ENCODE measurements at places on chromosomes 3 and 15.

GRCh38 chr3:183443395-183444385 is 15.3 kb upstream of the MCF2L2 start:
- DNase-seq, result no peak

DNA sequence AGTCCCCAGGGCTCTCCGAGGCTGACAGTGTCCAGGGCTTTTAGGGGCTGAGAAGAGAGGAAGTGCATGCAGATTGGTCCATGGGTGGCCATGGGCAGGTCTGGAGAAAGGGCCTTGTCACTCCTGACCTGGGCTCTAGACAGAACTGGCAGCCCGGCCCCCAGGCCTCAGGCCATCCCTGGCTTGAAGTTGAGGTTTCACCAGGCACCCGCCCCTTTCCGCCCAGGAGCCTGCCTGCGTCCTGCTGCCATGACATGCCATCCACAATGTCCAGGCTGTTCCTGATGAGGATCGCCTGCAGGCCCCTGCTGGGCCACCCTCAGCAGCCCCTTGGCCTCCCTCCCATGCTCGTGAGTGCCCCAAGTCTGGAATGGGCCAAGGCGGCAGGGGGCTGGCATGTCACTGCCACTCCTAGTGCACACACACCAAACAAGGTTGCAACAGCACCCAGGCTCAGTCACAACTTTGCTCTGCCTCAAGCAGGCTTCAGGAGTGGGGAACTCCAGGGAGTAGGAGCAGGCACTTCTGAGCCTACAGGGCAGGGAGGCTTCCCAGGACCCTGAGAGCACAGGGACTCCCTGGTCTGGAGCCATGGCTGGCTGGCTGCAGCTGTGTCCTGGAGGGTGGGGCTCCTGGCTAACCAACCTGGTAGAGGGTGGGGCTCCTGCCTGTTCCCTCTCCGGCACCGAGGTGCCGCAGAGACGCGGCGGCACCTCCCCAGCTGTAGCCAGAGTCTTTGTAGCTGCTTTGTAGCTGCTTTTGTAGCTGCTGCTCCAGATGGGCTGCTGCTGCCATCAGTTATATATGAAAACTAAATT is 1457.1 kb upstream of the GBE1 start:
- no peak for DNase-seq

- DNase-seq, result no peak
Observed at GRCh38 chr3:6516143-6516542, 344.8 kb upstream of the GRM7 start.

DNA sequence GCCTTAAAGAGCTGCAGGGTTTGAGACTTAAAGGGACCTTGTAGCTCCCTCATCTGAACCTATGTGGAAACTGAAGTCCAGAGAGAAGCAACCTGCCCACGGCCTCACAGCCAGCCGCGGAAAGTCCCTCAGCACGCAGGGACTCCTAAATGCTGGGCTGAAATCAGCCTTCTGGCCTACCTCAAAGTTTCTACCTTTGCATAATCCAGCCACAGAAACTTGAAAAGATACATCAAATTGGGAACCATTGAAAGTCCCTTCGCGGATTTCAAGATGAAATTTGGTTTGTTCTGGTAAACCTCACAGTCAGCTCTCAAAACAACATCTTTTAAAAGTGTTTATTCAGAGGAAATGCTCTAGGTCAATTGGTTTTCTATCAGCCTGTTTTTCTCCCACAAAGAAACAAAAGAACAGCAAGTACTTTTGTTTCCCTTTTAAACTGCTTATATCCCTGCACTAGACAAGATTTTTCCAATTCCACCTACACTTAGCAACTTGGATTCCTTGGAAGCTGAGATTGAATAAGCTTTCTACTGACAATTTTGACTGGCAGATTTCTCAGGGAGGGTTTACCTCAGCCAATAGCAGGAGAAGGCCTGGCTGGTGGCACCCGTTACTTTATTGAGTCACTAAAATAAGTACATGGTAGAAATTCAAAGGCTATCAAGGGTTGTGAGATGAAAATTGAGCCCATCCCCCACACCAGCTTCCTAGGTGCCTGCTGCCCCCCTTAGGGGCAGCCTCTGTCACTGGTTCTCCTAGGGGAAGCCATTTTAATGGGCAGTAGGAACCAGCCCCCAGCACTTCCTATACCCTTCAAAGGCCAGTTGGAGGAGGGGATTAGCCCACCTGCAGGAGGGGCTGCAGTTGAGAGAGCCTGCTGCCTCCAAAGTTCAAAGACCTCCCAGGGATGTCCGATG is 171.2 kb downstream of the ADAMTS17 start:
- no peak for DNase-seq

DNA sequence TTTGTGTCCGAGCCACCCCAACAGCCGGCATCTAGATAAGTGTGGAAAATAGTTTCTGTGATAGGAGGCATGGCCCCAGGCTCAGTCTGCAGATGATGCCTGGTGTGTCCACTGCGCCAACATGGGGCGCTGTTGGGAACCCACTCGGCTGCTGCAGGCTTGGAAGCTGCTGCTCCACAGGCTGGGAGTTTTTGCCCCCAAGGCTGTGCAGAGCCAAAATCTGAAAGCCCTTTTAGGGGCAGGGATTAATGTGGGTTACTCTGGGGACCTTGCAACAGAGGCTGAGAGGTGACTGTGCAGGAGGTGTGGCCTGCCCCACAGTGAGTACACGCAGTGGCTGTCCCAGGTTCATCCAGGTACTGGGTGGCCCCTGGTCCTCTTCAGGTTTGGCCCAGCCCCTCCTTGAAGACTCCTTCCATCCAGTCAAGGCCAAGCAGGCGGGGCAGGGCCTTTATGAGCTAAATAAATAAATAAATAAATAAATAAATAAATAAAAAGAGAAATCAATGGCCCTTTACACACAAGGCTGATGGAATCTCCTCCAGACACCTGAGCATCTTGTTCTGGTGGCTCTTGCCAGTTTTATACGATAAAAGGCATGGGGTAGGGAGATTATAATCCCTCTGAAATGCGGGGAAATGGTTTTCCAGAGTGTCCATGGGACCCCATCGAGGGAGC is 73.8 kb downstream of the AAGAB start:
- DNase-seq, result no peak

GRCh38 chr3:69739204-69740102 is at the start of gene MITF:
Gene MITF, plus strand, starts transcription at chr3:69739464. Its CDS starts 134 bp downstream, at chr3:69739598.
- no peak for DNase-seq

GRCh38 chr15:43186003-43186353 is 775 bp downstream of the CCNDBP1 start:
- DNase-seq, result no peak

DNA sequence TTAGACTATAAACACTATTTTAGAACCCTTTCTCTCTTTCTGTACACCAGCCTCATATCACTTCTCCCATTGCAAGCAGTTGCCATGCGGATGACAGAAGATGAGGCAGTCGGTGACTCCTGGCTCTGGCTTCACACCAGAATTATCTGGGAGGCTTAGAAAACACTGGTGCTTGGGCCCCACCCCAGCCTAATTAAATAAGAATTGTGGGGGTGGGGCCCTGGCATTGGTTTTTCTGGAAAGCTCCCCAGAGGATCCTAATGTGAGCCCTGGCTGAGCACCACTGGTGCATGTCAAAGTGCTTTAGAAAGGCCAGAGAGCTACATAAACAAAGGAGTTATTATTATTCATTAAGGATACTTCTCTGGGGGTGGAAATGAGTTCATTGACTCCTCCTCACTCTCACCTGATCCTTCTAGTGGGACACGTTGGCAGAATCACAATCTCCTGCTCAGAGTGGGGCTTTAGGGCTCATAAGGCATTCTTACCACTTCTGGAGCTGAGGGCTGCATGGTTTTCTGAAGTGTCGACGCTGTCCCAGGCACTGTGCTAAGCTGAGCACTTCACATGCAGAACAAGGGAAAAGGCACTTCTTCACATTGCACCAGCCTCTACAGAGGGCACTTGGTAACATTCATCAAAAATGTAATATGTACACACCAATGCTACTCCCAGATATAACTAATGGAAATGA is 188.5 kb upstream of the TLE3 start:
- no peak for DNase-seq

- DNase-seq, result no peak
Observed at GRCh38 chr15:32919749-32920414, 202.1 kb downstream of the GREM1 start.

GRCh38 chr3:111285694-111286093 is 214.1 kb downstream of the NECTIN3 start:
- no peak for DNase-seq

DNA sequence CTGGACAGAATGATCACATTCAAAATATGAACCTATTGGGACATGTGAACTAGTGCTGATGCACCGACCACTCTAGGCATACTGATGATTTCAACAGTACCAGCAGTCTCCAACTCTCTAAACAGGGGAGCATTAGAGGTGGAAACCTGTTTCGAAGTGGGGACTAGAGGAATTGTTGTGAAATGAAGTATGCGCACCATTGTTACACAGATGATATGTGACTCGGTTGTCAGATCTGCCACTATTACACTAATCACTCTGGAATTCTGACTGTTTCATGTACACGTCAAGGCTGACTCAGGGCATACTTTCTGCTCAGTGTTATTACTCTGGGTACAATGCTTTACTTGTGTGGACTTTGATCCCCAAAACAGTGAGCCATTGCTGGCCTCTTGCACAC is 198.2 kb upstream of the UBE2E2 start:
- peak; percentile 93 for DNase-seq

GRCh38 chr3:177551431-177551836 is 354.2 kb upstream of the TBL1XR1 start:
- DNase-seq, result no peak
